ENCODE measurements at places on chromosomes 3 and 15. TPM values are rescaled to one million over a fixed set of nuclear protein-coding genes. Genes with fewer than 3 reads are reported as not detected.

The CLRN1 gene
- not detected for total RNA-seq

The EPB42 gene
- not detected for total RNA-seq

The ARPP21 gene
- total RNA-seq = 1.4 TPM

The FANCD2OS gene
- not detected for total RNA-seq

The MAPKAPK3 gene
- total RNA-seq = 27.1 TPM

The CADPS gene
- total RNA-seq = 0.82 TPM

The CIDEC gene
- not detected for total RNA-seq

The AEN gene
- 68.2 TPM for total RNA-seq

The SKIC8 gene
- 94.6 TPM for total RNA-seq

The EXD1 gene
- not detected for total RNA-seq

The PSMD6 gene
- total RNA-seq = 83.0 TPM

The KBTBD12 gene
- not detected for total RNA-seq

The LIPH gene
- under 0.01 TPM for total RNA-seq

The EIF2B5 gene
- 35.0 TPM for total RNA-seq

The FOXB1 gene
- total RNA-seq = not detected

The PIK3CB gene
- total RNA-seq = 8.0 TPM

The AADACL2 gene
- total RNA-seq = not detected

The DPPA2 gene
- total RNA-seq = not detected

The CYP1A2 gene
- not detected for total RNA-seq

The TMCO5A gene
- not detected for total RNA-seq

The VWA5B2 gene
- 1.3 TPM for total RNA-seq

The DVL3 gene
- total RNA-seq = 48.4 TPM

The LRRIQ4 gene
- not detected for total RNA-seq

The NLGN1 gene
- total RNA-seq = 3.0 TPM

The CCR3 gene
- total RNA-seq = 0.94 TPM

The CFAP44 gene
- 3.2 TPM for total RNA-seq

The GP9 gene
- total RNA-seq = not detected

The BTLA gene
- total RNA-seq = not detected

The CLDN16 gene
- not detected for total RNA-seq

The IL5RA gene
- not detected for total RNA-seq

The UROC1 gene
- total RNA-seq = not detected

The IL17RB gene
- total RNA-seq = 0.35 TPM

The PAQR9 gene
- total RNA-seq = 0.08 TPM

The WNT5A gene
- 0.15 TPM for total RNA-seq

The HCLS1 gene
- 0.60 TPM for total RNA-seq

The ALS2CL gene
- total RNA-seq = 1.9 TPM

The CSPG5 gene
- 0.12 TPM for total RNA-seq

The SRGAP3 gene
- total RNA-seq = 1.4 TPM

The SYNPR gene
- total RNA-seq = not detected

The LEO1 gene
- 23.3 TPM for total RNA-seq

The GP5 gene
- total RNA-seq = not detected

The MUSTN1 gene
- total RNA-seq = not detected

The HIGD2B gene
- not detected for total RNA-seq
